ENCODE measurements at places on chromosomes 5 and 9.

DNA sequence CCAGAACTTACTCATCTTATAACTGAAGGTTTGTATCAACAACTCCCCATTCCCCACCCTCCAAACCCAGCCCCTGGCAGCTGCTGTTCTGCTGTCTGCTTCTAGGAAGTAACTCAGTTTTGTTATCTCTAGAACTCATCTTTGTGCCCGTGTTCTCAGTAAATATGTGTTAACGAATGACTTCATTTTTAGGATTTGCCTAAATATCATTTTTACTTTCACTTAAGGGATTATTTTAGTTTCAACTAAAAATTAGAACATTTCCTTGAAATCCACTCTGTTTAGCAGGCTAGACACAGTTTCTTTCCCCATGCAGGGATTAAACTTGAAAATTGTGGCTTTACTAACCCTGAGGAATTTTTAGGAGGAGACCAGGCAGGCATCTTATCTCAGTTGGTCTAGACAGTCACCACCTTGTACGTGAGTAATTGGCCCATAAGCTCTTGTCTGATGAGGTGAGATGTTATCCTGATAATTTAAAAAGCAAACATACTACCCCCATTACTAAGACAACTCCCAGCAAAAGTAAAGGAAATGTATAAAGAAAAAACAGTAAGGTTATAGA is 68.2 kb upstream of the TNFAIP8 start:
- no peak for DNase-seq

GRCh38 chr9:95363051-95363841 is 45.7 kb upstream of the FANCC start:
- DNase-seq = no peak

DNA sequence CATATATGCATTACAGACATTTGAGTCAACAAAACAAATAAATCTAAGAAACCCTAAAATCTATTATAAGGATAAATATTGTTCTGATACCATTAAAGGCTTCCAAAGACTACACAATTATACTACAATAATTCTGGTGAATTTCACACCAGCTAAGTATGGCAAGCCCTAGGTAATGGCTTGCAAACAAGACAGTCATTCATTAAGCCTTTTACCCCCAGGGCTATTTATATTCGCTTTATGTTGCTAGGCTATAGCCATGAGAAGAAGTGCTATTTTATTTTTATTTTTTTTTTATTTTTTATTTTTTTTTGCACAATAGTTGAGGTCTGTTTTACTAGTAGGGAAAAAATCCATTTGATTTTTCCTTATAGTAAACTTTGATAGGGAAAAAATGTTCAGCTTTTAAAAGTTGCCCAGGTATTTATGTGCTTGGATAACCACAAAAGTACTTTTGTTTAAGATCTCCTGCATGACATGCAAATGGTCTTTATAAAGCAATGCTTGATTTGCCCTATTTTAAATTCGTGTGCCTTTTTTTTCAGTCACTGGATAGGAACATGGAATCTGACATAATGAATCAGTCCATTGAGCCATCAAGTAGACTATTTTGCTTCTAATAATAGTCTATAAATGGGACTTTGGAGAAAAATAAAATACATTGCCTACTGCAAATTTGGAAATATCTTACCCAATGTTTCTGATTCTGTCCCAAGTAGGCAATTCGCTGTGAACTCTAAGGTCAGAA is 946.3 kb upstream of the COX7C start:
- no peak for DNase-seq

- DNase-seq = peak; percentile 59
Measured at GRCh38 chr5:91225848-91226686, 157.1 kb downstream of the ARRDC3 start.

GRCh38 chr5:151037561-151038411 is 17.4 kb downstream of the GPX3 start:
- no peak for DNase-seq

GRCh38 chr9:97848215-97848479 is 4.9 kb upstream of the FOXE1 start:
- DNase-seq = no peak

- DNase-seq = no peak
Measured at GRCh38 chr9:92395617-92396016, 8.8 kb downstream of the OGN start.

DNA sequence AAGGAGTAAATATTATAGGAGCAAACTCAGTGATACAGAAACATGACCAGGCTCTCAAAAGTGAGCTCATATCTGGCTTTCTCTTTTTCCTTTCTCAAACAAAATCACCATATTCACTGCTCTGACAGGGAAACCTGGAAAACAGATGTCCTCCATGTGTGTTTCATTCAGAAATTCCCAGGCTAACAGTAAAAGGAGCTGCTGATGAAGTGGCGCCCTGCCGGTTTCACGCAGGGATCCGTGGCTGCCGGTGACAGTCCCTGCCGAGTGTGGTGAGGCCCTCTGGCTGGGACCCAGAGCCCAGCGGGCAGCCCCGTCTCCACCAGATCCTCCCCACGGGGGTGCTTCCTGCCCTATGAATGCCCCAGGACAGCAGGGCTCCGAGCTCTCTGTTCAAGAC is 208.1 kb downstream of the GNA14 start:
- peak; percentile 55 for DNase-seq

GRCh38 chr5:61030163-61030482 is 85.1 kb downstream of the NDUFAF2 start:
- DNase-seq = no peak

- DNase-seq = no peak
Measured at GRCh38 chr5:63768221-63768620, 194.0 kb downstream of the HTR1A start.

DNA sequence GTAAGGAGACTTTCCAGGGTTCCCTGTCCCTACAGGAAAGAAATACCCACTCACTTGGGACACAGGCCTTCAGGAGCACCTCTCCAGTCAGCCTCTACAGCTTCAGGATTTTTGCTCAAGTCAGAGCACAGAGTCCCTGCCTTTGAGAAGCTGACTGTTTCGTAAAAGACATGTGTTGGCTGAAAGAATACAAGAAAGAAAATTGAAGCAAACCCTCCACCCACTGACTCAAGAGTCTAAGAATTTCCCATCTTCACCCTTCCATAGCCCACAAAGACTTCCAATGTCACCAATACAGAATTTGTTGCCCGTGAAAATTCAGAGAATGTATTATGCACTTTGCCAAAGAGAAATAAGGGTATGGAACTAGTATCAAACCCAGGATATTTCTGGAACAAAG is 53.0 kb upstream of the ZNF622 start:
- DNase-seq = no peak

DNA sequence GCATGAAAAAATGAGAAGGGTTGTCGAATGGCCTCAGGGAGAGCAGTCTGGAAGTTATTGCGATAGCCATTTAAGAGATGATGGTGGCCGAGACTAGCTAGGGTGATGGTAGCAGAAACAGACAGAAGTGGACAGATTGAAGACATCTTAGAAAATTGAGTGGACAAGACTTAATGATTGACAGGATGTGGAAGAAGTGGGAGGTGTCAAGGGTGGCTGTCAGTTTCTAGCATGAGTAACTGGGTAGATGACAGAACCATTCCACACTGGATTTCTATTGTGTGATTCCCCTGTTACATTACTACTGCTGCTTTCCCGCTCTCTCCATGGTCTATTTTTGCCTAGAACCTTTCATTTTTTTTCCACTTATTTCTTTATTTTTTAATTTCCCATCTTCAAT is 12.6 kb downstream of the CHMP5 start:
- no peak for DNase-seq

DNA sequence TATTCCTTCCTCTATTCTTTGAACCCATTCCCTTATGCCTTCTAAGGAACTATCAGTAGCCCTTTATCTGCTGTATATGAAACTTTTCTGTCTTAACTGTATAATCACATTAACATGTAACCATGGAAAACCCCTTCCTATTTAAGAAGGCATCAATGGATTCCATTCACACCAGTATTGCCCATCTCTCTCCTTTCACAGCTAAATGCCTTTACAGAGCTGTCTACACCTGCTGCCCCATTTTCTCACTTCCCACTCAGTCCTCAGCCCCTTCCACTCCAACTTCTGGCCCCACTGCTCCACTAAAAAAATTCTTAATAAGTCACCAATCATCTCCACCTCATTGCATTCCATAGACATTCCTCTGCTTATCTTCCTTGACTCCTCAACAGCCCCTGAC is 50.8 kb downstream of the SEC61B start:
- DNase-seq = no peak

GRCh38 chr5:96717874-96718273 is 55.7 kb downstream of the CAST start:
- no peak for DNase-seq

GRCh38 chr9:127451858-127452656 is 747 bp downstream of the LRSAM1 start:
- peak; percentile 90 for DNase-seq

- no peak for DNase-seq
Measured at GRCh38 chr5:76602094-76602726, 21.0 kb downstream of the F2RL2 start.

DNA sequence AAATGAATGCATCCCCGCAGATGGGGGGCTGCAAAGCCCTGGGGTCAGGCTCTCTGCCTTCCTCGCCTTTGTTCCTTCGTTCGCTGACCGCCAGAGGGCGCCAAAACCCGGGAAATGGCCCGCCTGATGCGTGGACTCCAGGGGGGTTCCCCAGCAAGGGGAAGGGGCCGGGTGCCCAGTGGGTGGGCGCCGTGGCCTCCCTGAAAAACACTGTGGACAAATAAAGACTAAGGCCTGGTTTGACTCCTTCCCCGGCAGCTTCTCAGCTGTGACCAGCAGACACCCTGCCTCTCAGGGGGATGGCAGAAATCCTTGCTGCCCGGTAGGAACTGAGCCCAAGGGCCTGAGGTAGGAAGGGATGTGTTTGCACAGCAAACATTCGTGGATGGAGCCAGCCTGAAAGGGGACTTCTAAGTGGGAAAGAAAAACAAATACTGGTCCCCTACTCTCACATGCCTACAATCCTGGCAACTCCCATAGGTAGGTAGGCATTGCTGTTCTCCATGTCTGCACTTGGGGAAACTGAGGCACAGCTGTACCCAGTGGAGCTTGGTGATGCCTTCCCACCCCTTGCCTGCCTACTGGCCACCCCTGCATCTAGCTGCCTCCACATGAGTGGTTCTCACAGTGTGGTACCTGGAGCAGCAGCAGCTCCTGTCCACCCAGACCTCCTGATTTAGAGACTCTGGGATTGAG is 57.7 kb downstream of the DUSP1 start:
- peak; percentile 91 for DNase-seq

- DNase-seq = no peak
Measured at GRCh38 chr9:37218800-37219425, 98.5 kb downstream of the ZCCHC7 start.

- DNase-seq = no peak
Measured at GRCh38 chr5:76331126-76331525, 72.0 kb upstream of the IQGAP2 start.

Data from upper lobe of left lung (tissue), 6 donors.